ENCODE measurements at places on chromosomes 16 and 17. TPM values are rescaled to one million over a fixed set of nuclear protein-coding genes. Genes with fewer than 3 reads are reported as not detected.

- H3K27ac ChIP-seq = no peak overlapping the region
- peaks cover 9% of the 10 kb centered on the region for H3K4me1 ChIP-seq
- no peak for DNase-seq
- H3K27me3 ChIP-seq = no peaks in the 10 kb centered on the region
- H3K4me3 ChIP-seq = peak overlapping the region; percentile 97
- H3K36me3 ChIP-seq = no peaks in the 10 kb centered on the region
Observed at GRCh38 chr17:7613769-7614424, 800 bp downstream of the FXR2 start.

- H3K4me1 ChIP-seq = no peaks in the 10 kb centered on the region
- no peaks in the 10 kb centered on the region for H3K27me3 ChIP-seq
- peak; percentile 84 for DNase-seq
- H3K27ac ChIP-seq = no peak overlapping the region
Observed at GRCh38 chr16:54282202-54282927, 4.2 kb downstream of the IRX3 start.

GRCh38 chr17:73493956-73494926, 150.0 kb downstream of the SDK2 start:
- no peak overlapping the region for H3K4me3 ChIP-seq
- peak; percentile 33 for DNase-seq

- no peaks in the 10 kb centered on the region for H3K27me3 ChIP-seq
- DNase-seq = peak; percentile 82
- no peaks in the 10 kb centered on the region for H3K36me3 ChIP-seq
Observed at GRCh38 chr17:2179615-2180295, 123.8 kb downstream of the SMG6 start.

- H3K4me1 ChIP-seq = no peaks in the 10 kb centered on the region
- H3K27me3 ChIP-seq = no peaks in the 10 kb centered on the region
- no peak for DNase-seq
- H3K4me3 ChIP-seq = no peak overlapping the region
Observed at GRCh38 chr16:25079637-25080378, 31.7 kb upstream of the LCMT1 start.

DNA sequence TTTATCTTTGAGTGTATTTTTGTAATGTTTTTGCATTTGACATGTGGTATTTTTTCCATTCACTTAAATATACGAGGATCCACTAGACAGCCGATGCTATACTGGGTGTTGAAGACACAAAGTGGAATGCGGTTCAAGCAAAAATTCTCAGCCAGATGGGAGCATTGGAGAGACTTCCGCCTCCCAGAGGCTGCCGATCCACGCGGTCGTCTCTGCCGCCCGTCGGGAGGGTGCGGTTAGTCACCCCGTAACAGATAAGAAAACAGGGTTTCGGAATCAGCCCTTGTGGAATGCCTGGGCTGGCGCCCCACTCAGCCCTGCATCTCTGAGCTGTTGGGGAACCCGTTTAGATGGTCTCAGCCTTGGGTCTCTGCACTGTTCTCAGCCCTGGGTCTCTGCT, 7.3 kb downstream of the GSE1 start:
- H3K27ac ChIP-seq = no peak overlapping the region
- no peaks in the 10 kb centered on the region for H3K36me3 ChIP-seq
- H3K4me3 ChIP-seq = no peak overlapping the region
- no peak for DNase-seq

MT1A gene
- total RNA-seq = 82.2 TPM

DNA sequence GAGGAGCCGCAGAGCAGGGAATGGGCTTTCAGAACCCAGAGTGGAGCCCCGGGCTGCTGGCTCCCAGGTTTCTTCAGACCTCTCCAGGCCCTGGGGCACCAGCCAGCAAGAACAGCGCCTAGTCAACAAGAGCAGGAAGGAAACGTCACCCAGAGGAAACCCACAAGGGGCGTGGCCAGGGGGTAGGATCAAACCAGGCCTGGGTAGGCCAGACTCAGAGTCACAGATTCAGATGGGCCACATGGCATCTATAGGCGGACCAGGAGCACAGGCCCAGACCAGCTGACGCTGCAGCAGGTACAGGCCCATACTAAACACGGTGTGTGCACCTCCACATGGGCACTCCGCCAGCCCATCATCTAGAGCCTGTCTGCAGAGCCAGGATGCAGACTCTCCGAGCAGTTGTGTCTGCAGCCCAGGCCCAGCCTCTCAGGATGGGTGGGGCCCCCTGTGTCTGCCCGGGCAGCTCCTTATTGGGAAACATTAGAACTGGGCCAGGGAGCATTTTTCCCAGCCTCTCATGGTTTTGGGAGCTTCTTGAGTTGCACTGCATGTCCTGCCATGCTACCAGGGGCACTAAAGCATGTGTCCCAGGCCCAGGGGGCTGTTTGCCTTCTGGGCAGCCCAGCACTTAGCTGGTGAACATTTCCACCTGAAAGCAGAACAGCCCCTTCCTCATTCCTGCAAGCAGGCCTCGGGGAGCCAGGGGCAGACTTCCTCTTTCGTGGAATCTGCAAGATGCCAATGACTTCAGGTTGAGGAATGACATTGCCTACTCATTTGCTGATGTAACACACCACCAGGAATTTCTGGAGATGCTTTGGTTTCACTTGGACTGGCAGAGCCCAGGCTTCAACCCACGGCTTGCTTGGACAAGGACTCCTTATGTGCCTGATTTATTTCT, at the start of gene NLRP1:
TSS of gene NLRP1 (minus strand) at position 127 of the 904 bp plus-strand sequence. CDS start 552 bp downstream, outside the sequence.
- no peaks in the 10 kb centered on the region for H3K4me1 ChIP-seq
- peak; percentile 98 for DNase-seq
- no peaks in the 10 kb centered on the region for H3K36me3 ChIP-seq
- no peak within 1 kb of the TSS for H3K27ac ChIP-seq
- H3K27me3 ChIP-seq = no peaks in the 10 kb centered on the region
- H3K4me3 ChIP-seq = peak within 1 kb of the TSS; percentile 13

DNA sequence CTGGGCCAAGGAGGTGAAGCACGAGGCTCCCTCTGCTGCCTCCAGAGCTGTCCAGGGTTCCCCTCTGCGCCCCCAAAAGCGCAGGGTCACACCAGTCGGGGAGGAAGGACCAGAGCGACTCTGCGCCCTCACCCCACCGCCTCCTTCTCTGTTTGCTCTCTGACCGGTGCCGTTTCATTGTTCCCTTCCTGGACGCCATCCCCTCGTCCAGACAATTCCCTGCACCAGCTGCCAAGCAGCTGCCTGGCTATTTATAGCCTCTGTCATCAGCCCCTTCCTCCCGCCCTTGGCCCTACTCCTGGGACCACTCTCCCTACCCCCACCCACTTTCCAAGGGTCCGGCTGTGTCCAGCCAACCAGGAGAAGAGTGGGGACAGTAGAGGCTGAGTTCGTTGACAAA, 68.8 kb upstream of the CREBBP start:
- no peaks in the 10 kb centered on the region for H3K4me1 ChIP-seq
- no peaks in the 10 kb centered on the region for H3K36me3 ChIP-seq
- DNase-seq = no peak
- peak overlapping the region; percentile 84 for H3K27ac ChIP-seq
- H3K4me3 ChIP-seq = peak overlapping the region; percentile 59

BAHCC1 gene
- total RNA-seq = 22.8 TPM

All from aorta (tissue), 5 donors.